ENCODE measurements at places on chromosomes 11 and 22. TPM values are rescaled to one million over a fixed set of nuclear protein-coding genes. Genes with fewer than 3 reads are reported as not detected.

- DNase-seq, result peak; percentile 87
These were observed 118.4 kb downstream of the TEAD1 start for GRCh38 chr11:12792590-12792989.

DNA sequence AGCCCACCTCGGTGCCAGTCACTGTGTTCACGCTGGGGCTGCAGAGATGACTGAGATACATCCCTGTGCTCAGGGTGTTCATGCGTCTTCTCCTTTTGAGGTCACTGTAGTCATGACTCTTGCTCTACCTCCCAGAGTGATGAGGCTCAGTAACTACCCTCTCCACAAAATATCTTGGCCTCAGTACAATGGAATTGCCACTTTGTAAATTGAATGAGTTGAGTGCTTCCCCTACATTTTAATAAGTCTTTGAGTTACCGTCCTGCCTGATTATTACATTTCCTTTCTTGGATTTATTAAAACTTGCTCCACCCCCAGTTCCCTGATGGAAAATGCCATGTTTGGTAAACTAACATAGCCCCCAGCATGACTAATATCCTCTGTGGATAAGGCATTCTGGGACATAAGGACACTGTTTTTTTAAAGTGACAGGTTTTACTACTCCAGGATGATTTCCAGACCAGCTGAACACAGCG lies 15.9 kb downstream of the PRSS23 start:
- DNase-seq, result peak; percentile 95

DNA sequence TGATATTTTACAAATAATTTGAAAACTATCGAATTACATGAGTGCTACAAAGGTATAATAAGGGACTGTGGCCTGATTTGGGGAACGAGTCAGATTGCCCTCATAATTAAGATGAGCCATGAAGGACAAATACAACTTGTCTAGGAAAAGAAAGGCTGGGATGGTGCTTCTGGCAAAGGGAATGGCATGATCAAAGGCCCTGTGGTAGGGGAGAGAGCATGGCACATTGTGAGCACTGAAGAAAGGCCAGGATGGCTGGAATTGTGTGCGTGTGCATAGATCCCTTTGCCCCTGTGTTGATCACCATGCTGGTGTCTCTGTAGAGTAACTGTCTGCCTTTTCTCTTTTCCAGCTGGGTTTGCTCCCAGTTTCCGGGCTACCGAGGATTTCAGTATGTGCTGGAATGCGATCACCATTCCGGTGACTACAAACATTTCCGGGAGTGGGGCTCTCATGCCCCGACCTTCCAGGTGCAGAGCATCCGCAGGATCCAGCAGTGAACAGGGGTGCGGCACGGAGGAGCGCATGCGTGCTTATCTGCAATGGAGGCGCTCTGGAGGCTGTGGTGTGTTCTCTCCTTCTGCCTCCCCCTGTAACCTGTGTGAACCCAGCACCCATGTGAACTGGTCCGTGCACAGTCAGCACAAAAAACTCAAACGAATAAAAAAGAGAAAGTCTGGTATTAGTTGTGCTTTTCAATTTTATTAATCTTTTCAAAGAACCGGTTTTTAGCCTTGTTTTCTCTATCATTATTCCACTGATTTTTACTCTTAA lies 8.4 kb downstream of the CRYBA4 start:
- DNase-seq, result no peak

DNA sequence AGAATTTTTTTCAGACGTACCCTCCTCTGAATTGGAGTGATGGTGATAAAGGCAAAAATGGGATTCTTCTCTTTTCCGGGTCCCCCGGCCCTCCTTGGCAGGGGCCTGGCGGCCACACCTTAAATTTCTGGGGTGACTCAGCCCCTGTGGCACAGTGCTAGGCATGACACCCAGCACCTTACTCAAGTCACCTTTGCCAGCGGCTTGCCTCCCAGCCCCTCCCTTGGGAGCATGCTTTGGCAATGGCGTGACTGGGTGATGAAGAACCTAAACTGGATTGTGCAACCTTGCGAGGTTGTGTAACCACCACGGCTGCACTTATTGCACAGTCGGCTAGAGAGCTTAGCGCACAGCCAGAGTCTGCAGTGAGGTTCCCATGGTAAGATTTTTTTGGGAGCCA lies 16.2 kb upstream of the LDLRAD3 start:
- DNase-seq, result peak; percentile 68

The RIMBP3B gene
- total RNA-seq, result 0.02 TPM

Measured in M059J (cell line).